Liver (tissue), 10 donors: ENCODE measurements at places on chromosomes 16 and 17. TPM values are rescaled to one million over a fixed set of nuclear protein-coding genes. Genes with fewer than 3 reads are reported as not detected.

- peaks cover 39% of the 10 kb centered on the region for H3K36me3 ChIP-seq
- H3K27me3 ChIP-seq = no peaks in the 10 kb centered on the region
- no peak for DNase-seq
- H3K4me3 ChIP-seq = no peak overlapping the region
- H3K27ac ChIP-seq = no peak overlapping the region
- no peaks in the 10 kb centered on the region for H3K4me1 ChIP-seq
Observed at GRCh38 chr17:58358408-58359172, 6.6 kb upstream of the SUPT4H1 start.

- H3K4me1 ChIP-seq = peaks cover 31% of the 10 kb centered on the region
- no peaks in the 10 kb centered on the region for H3K27me3 ChIP-seq
- no peak overlapping the region for H3K4me3 ChIP-seq
- peak overlapping the region; percentile 88 for H3K27ac ChIP-seq
Observed at GRCh38 chr17:73797594-73798110, 153.4 kb upstream of the SDK2 start.

DNA sequence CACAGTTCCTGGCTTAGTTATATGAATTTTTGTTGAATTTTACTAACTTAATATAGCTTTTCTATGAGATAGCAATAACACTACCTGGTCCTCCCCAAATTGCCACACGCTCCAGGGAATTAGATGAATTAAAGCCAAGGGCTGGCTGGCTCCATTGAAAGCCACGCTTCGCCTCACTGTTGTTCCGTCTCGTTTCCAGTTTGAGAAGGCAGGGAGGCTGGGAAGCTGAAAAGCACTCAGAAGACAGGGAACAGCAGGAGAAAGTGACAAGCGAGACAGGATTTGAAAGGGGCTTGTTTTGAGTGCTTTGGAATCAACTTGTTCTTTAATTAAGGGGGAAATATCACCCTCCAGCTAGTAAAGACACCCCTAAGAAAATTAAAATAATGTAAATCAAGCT, 425.3 kb downstream of the CA10 start:
- no peak for DNase-seq
- no peak overlapping the region for H3K4me3 ChIP-seq
- no peaks in the 10 kb centered on the region for H3K27me3 ChIP-seq
- H3K4me1 ChIP-seq = no peaks in the 10 kb centered on the region
- no peak overlapping the region for H3K27ac ChIP-seq

The P2RX1 gene
- total RNA-seq = 0.75 TPM

The GUCY2D gene
- total RNA-seq = 0.09 TPM

- no peak for DNase-seq
- H3K4me1 ChIP-seq = no peaks in the 10 kb centered on the region
- no peaks in the 10 kb centered on the region for H3K36me3 ChIP-seq
- no peak overlapping the region for H3K4me3 ChIP-seq
- no peaks in the 10 kb centered on the region for H3K27me3 ChIP-seq
- no peak overlapping the region for H3K27ac ChIP-seq
Observed at GRCh38 chr17:45742251-45742650, 41.9 kb upstream of the CRHR1 start.

The NLRC5 gene
- total RNA-seq = 11.9 TPM

DNA sequence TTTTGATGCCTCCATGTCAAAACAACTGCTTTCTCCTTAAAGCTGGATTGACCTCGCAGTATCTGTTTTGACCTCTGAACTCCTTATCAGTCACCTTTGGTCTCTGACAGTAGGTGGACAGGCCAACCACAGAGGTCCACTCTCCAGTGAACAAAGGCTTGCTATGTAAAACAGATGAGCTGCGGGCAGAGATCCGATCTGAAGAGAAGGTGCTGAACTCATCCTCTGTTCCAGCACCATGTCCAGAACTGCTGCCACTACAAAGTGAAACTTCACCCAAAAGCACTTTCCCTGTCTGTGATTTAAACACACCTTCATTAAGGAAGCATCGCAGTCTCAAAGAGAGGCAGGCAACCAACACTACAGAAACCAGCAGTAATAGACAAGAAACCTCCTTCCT, 117.3 kb upstream of the CORO6 start:
- H3K4me1 ChIP-seq = peaks cover 7% of the 10 kb centered on the region
- no peaks in the 10 kb centered on the region for H3K36me3 ChIP-seq
- H3K4me3 ChIP-seq = no peak overlapping the region

DNA sequence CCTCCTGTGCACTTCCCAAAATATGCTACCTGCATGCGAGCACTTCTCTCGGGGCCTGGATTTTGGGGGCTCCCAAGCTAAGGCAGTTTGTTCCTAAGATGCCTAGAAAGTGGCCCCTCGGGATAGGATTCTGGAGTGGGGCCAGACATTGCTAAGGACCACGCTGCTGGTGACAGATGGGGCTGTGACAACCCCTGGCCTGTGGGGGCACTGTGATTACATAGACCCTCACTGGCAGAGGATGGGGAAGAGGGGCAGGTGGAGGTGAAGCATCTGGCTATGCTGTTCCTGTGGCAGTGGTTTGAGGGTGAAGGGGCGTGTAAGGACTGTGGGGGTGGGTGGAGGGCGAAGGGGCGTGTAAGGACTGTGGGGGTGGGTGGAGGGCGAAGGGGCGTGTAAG, 128.4 kb downstream of the ENGASE start:
- DNase-seq = no peak
- no peak overlapping the region for H3K4me3 ChIP-seq
- H3K27me3 ChIP-seq = peaks cover 2% of the 10 kb centered on the region
- no peaks in the 10 kb centered on the region for H3K36me3 ChIP-seq

The CYGB gene
- total RNA-seq = 7.8 TPM

The TOX3 gene
- total RNA-seq = 1.3 TPM

GRCh38 chr16:81560979-81561657, 116.5 kb downstream of the CMIP start:
- H3K4me1 ChIP-seq = peaks cover 22% of the 10 kb centered on the region
- DNase-seq = no peak
- H3K27ac ChIP-seq = no peak overlapping the region
- no peaks in the 10 kb centered on the region for H3K36me3 ChIP-seq

DNA sequence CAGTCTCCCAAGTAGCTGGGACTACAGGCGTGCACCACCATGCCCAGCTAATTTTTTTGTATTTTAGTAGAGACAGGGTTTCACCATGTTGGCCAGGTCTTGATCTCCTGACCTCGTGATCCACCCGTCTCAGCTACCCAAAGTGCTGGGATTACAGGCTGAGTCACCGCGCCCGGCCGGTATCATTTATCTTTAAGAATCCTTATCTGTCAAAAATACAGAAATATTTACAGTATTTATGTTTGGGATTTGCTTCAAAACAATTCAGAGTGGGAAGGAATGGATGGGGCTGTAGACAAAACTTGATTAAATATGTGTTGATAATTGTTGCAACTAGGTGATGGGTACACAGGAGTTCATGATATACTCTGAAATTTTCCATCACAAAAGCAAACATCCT, 2.9 kb downstream of the BECN1 start:
- H3K27ac ChIP-seq = no peak overlapping the region
- no peak for DNase-seq
- peaks cover 17% of the 10 kb centered on the region for H3K4me1 ChIP-seq
- no peak overlapping the region for H3K4me3 ChIP-seq

GRCh38 chr17:29867643-29868181, 62.3 kb downstream of the SSH2 start:
- no peak overlapping the region for H3K27ac ChIP-seq
- no peak for DNase-seq
- H3K4me1 ChIP-seq = no peaks in the 10 kb centered on the region
- no peak overlapping the region for H3K4me3 ChIP-seq
- H3K36me3 ChIP-seq = no peaks in the 10 kb centered on the region

GRCh38 chr16:20803192-20803560, 3.1 kb downstream of the ERI2 start:
- H3K27me3 ChIP-seq = no peaks in the 10 kb centered on the region
- peaks cover 10% of the 10 kb centered on the region for H3K36me3 ChIP-seq
- peaks cover 24% of the 10 kb centered on the region for H3K4me1 ChIP-seq
- no peak for DNase-seq
- peak overlapping the region; percentile 61 for H3K27ac ChIP-seq

DNA sequence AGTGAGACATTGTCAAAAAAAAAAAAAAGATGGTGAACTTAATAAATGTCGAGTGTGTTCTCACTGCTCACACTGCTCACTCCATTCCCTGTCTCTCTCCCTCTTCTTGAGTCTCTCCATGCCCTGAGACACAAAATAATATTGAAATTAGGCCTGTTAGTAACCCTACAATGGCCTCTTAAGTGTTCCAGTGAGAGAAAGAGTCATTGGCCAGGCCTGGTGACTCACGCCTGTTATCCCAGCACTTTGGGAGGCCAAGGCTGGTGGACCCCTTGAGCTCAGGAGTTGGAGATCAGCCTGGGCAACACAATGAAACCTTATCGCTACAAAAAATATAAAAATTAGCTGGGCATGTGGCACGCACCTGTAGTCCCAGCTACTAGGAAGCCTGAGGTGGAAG, 16.2 kb upstream of the CSF3 start:
- H3K27ac ChIP-seq = no peak overlapping the region
- no peak overlapping the region for H3K4me3 ChIP-seq
- no peak for DNase-seq
- H3K4me1 ChIP-seq = no peaks in the 10 kb centered on the region

DNA sequence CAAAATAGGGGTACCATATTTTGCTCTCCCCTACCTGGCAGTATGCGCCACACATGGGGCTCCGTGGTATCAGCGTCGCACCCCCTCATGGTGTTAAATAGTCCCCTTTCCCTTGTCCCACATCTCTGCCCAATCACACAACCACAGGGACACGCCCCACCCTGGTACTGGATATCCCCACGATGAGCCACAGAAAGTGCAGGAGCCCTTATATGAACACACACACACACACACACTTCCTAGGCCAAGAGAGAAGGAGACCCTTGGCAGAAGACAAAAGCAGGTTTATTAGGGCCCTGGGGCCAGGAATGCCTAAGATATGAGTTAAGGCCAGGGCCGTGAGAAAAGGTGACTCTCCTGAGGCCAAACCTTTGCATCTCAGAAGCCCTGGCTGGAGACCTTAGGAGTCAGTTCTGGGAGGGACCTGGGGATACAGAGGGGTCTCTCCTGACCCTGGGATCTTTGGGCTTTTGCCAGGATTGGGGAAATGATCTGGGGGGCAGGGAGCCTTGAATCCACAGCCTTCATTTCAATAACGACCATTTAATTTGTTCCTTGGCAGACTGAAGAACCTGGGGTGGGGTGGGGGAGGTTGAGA, 11.6 kb downstream of the COPZ2 start:
- no peaks in the 10 kb centered on the region for H3K27me3 ChIP-seq
- DNase-seq = no peak

The GPATCH8 gene
- 21.8 TPM for total RNA-seq

DNA sequence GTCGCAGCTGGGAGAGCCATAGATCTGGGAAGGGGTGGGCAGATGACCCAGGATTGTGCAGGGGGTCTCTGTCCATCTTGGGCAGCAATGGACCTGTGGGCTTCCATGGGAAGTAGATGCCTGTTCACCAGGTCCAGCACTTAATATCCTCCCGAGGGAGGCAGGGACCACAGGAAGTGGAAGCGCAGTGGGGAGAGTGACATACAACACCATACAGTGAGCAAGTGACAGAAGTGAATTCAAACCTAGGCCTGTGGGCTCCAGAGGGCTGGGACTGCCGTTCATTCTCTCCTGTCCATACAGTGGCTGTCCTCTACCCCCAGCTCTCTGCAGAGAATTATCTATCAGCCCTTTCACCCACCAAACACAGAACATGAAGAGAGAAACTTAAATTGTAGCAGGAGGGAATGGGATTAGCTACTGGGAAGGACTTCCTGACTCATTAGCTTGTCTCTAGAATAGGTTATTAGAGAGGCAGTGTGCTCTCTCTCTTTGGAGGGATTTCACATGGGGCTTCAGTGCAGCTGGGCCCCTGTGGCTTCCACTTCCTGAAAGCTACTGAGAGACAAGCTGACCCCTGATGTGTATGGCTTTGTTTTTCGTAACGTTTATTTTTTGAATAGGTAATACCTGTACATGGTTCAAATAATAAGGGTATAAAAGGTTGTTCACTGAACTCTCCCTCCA, 13.1 kb upstream of the SEZ6 start:
- no peak overlapping the region for H3K27ac ChIP-seq
- no peak for DNase-seq
- no peaks in the 10 kb centered on the region for H3K36me3 ChIP-seq

DNA sequence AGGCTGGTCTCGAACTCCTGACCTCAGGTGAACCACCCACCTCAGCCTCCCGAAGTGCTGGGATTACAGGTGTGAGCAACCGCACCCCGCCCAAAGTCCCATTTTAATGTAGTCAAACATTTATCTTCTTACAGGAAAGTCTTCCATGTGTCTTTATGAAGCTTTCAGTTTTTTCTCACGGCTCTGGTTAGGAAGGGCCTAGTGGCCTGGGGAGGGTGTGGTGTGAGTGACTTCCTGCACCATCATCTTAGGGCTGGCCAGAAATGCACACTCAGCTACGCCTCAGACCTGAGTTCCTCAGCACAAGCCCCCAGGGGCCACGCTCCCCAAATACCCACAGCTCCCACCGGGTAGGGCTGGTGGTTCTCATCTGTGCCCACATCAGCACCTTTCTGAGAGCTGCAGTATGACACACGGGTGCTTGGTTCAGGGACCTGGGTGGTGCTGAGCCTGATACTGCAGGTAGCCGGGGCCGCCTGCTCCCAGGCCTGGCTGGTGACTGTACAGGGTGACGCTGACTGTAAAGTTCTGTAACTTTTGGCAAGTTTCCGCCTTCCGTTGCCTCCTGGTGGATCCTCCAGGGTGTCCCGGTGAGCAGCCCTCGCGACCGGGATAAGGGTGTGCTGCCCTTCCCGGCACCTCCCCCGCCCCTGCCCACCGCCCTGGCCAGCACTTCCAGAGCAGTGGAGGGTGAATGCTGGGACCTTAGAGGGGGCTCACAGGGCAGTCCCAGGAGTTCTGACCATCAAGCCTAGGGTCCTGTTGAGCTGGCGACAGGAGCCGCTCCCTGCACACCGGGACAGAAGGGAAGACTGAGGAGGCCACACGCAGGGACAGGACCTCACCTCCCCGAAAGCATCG, 52.5 kb downstream of the ZNF778 start:
- H3K27me3 ChIP-seq = no peaks in the 10 kb centered on the region
- H3K27ac ChIP-seq = no peak overlapping the region
- DNase-seq = no peak
- H3K4me1 ChIP-seq = no peaks in the 10 kb centered on the region
- peaks cover 63% of the 10 kb centered on the region for H3K36me3 ChIP-seq

The NPIPA2 gene
- 0.75 TPM for total RNA-seq

The SOX9 gene
- 1.7 TPM for total RNA-seq
